Activated naive CD4-positive, alpha-beta T cell treated with anti-CD3 and anti-CD28 coated beads, Interleukin-2, amount 50 U/mL, for 72 hours (primary cell): ENCODE measurements at places on chromosomes 12 and 14. TPM values are rescaled to one million over a fixed set of nuclear protein-coding genes. Genes with fewer than 3 reads are reported as not detected.

GRCh38 chr12:70317781-70318180, 48.3 kb upstream of the KCNMB4 start:
- no peak for DNase-seq

DNA sequence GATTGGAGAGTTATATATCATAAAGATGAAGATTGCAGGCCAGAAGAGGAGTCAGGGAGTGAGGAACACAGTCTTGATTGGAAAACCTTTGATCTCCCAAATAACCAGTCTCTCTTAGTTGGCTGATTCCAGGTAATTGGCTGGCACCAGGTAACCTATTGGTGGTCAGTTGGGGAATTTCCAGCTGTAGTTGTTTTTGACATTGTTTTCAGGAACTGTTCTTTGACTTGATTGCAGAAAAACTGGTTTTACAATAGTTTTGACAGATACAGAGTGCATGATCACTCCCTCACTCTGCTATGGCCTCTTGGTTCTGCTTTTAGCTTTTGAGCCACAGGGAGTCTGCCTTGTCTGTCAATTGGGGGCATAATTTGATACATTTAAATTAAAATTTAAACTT, 71.6 kb downstream of the ZNF641 start:
- DNase-seq: no peak

- no peak for DNase-seq
Measured at GRCh38 chr14:63388766-63389431, 70.2 kb upstream of the GPHB5 start.

DNA sequence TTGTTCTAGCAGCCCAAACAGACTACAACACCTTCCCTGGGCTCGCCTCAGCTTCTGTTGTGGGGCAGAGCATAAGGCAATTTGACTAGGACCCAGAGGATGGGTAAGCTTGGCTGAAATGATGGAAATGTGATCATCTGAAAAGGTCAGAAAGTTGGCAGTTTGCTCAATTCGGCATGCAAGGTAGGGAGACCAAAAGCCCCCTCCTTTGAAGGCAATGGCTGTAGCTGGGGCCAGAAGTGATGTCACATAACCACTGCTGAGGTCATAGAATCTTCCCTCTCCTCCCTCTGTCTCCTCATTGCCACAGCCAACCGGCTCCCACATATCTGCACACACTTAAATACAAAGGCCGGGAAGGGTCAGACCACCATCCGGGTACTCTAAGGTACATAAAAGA, at the start of gene TPPP2:
TSS of gene TPPP2 (plus strand) at position 301 of the 400 bp plus-strand sequence. CDS start 365 bp downstream, outside the sequence.
- no peak for DNase-seq

DNA sequence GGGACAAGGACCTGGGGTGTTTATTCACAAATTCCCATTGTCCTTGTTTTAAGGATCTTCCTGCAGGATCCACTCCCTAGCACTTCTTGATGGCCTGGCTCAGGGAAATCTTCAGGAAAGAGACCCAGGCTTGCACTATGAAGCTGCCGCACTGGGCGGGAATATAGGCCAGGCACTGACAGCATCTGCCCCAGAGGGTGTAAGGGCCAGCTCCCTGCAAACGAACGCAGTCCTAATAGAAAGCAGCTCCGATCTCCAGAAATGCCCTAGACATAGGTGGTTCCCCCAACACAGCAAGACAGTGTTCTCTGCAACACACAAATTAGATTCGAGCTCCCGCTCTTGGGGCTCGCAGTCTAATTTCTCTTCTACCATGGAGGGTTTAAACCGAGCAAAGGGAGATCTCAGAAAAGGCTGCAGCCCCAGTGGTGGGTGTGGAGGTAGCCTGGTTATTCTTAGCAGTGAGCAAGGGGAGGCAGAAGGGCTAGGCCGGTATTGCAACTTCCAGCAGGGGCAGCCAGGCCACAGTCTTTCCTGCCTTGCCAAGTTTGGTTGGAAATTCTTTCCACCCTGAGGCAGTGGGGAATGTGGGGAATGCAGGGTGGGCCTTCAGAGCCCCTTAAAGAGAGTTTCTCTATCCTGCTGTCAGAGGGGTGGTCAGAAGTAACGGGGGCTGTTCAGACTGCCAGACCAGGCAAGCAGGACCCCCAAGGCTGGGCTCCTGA, 16.1 kb upstream of the WSCD2 start:
- no peak for DNase-seq

GRCh38 chr14:78608998-78609787, 439.0 kb downstream of the NRXN3 start:
- DNase-seq: no peak

DNA sequence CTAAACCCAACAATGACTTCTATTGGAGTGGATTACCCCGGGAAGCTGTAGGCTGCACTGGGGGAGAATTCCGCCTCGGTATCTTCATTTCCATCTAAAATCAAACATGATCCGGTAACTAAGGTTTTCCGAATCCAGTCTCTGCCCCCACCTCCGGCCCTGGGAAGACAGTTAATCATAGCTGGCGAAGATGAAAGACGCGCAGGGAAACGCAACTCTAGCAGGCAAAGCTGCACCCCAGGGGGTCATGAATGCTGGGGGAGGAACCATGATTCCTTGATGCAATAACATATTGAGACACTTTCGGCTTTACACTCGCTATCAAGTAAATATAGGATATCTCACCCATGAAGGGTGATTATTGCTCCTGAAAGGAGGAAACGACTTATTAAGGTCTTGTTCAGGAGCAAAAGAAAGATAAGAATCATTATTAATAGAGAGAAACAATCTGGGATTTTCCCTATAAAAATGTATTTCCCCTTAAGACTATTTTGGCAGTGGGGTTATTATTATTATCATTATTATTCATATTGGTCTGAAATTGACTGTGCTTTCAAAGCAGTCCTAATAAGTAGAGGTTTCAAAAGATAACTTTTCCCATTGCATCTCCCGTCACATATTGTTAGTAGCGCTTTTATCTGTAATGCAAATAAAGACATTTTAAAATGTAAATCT, 614.9 kb downstream of the VRK1 start:
- no peak for DNase-seq

The OTUB2 gene
- total RNA-seq: 2.3 TPM

The ACOT4 gene
- total RNA-seq: 1.4 TPM
